ENCODE measurements at places on chromosomes 3 and 15.

DNA sequence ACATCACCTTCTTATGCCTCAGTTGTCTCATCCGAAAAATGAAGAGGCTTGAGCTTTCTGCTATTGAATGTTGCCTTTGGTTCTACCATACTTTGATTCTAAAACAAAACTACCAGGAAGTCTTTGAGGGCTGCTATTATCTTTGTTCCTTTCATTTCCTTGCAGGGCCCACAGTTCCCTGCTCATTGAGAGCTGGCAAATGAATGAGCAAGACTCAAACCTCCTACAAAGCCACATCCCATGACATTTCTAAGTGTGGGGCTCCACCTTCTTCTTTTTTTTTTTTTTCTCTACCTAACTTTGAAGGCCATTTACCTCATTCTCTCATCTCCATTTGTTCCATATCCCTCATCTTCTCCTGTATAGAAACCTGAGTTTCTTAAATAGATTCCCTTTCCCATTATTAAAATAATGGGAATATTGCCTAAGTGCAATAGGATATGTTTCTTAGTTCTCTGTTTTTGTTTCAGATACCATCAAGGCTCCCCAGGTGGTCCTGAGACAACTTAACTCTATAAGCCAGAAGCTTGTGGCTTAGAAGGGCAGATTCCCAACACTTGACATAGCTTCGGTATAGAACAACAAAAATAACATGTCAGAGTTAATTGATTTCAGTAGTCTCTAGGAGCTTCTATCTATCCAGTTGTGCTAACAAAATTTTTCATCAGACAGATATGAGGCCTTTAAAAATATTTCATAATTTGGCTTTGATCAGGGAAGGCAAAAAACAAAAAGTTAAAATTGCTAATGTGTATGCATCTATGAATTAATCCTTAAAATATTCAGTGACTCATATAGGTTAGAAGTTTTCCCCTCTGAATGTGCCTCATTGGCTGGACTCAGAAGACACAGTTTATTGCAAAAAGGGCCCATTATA is 951.6 kb downstream of the TUSC7 start:
- no peak for DNase-seq

DNA sequence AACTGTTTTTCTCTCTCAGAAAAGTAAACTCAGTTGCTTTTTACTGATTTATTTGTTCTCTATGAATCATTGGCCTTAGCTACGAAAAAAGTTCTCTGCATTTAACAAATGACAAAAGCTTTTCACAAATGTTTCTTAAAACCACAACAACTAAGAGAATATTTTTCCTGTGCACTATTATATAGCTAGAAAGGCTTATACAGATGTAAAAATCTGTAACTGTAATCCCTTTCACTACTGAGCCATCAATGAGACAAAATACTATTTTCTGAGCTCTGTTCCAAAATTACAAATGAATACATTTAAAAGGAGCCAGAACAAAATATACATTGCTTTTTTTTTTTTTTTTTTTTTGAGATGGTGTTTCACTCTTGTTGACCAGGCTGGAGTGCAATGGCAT is 45.6 kb upstream of the PYGO1 start:
- DNase-seq = no peak

DNA sequence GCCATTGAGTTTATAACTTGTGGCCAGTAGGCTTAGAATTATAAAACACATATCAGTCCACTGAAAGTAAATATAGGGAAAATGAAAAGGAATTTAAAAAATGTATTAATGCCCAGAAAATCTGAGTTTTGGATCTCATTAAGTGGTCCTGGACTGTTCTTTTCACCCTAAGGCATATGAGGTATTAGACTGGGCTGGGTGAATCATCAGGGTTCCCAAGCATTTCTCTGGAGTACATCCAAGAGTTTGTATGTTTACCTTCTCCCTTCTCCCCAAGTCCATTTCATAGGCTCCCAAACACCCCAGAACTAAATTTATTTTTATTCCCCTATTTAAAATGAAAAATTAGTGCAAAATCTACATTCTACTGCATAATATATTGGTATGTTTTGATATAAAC is 31.9 kb upstream of the SPTSSB start:
- DNase-seq = no peak

DNA sequence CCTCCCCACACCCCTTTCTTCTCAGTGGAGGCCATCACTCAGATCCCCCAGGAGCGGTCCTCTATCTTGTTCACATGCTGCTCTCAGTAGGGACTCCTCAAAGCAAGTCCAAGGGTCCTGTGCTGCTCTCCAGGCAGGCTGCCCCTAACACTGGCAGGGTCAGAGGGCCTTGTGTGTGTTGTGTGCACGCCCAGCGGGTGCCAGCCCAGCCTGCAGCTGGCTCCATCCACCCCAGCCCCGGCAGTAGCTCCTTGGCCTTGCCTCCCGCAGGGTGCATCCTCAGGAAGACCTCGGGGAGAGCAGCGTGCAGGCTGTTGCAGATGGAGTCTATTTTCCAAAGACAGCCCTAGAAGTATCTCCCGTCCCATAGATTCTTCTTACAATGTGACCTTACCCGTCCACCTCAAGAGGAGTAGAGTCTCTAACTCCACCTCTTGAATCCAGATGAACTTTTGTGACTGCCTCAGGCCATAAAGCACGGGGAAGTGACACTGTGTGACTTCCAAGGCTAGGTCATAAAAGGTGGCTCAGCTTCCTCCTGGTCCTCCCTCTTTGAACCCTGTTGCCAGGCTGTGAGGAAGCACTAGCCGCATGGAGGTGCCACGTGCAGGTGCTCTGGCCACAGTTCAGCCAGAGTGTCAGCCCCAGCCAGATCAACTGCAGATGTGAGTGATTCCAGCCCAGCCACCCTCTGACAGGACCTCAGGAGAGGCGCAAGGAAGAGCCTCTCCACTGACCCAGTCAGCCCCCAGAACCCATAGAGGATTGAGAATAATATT is 531.6 kb downstream of the SHQ1 start:
- no peak for DNase-seq

- no peak for DNase-seq
Observed at GRCh38 chr3:72632129-72632528, 216.1 kb downstream of the SHQ1 start.

GRCh38 chr3:51944451-51945021 is 2.4 kb downstream of the PARP3 start:
- no peak for DNase-seq

GRCh38 chr3:107589454-107589853 is 66.7 kb downstream of the BBX start:
- DNase-seq = no peak

DNA sequence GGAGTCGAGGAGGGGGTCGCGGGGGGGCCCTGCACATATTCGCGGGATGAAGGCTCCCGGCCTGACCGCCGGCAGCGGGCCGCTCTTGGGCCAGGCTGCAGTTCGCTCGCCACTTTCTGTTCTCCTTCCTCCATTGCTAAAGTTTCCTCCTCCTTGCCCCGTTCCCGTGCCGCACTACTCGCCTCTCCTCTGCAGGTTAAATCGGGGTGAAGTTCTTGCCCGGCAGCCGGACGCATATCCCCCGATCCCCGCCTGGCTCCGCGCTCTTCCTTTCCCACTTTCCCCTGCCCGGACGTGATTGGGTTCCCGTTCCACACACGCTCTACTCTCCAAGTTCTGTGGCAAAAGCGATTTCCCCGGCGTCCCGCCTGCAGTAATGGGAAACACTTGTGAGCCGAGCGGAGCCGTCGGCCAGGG is 556 bp downstream of the CRYBG3 start:
- no peak for DNase-seq

GRCh38 chr15:56929933-56930332 is 11.5 kb downstream of the TCF12 start:
- DNase-seq = no peak

DNA sequence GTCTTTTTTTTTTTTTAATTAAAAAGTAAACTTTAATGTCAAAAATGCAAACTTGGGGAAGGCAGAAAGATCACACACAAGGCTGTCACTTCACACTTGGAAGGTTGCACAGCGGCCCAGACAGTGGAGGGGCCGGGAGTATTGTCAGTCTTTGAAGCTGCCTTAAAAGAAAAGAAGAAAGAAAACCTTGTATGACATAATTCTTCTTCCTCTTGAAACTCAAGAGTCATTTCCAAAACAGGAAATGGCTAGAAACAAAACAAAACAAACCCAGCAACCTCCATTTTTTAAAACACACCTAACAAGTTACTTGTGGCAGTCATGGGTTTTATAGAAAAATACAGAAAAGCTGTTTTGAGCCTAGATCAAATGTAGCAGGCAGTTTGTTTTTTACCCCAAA is 68.1 kb upstream of the MAGI1 start:
- no peak for DNase-seq

DNA sequence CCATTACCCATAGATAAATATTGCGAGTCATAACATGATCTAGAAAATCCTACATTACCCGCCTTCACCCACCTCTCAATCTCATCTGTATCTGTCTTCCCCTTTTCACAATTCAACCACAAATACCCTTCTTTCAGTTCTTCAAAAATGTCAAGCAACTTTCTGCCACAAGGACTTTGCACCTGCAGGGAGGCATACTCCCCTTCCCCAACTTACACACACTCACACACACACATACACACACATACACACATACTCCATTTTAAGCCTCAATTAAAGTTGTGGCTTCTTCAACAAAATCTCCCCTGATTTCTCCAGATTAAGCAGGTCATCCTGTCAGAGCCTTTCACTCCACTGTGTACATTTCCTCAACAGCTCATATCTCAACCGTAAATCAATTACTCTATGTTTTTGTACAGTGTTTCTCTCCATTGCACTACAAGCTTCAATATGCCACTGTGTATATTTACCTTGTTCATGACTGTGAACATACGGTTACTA is 33.1 kb upstream of the CCDC50 start:
- no peak for DNase-seq

GRCh38 chr3:112379020-112379690 is 46.2 kb downstream of the CD200 start:
- DNase-seq = no peak

GRCh38 chr15:63043335-63044076 is 959 bp downstream of the TPM1 start:
- DNase-seq = no peak

DNA sequence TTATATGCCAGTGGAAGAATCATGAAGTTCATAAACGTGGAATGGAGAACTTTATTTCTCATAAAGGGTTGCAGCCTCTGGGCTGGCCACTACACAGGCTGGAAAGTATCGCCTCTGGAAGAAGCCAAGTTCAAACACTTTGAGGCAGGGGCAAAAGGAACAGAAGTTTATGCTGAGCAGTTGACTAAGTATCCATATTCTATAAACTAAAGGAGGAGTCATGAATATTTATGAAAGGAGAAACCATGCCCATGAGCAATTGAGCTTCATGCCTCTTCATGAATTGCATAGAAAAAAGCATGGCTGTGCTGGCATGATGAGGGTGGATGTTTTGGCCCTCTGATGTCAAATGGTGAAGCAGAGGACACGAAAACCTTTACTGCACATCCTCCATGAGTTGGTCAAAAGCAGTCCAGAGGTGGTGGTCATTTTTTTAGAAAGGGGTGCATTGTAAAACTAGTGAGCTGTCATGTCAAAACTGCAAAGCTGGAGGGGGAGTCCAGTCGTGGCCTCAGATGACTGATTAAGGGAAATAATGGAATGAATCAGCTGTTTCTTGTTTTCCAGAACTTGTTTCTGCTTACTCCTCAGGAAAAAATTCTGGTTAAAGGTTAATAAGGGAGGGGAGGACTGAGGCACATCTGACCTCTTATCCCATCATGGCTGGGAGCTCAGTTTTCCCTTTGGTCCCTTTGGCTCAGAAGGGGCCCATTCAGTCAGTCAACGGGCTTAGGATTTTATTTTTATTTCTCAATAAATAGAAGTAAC is 276.7 kb downstream of the CHL1 start:
- DNase-seq = no peak

DNA sequence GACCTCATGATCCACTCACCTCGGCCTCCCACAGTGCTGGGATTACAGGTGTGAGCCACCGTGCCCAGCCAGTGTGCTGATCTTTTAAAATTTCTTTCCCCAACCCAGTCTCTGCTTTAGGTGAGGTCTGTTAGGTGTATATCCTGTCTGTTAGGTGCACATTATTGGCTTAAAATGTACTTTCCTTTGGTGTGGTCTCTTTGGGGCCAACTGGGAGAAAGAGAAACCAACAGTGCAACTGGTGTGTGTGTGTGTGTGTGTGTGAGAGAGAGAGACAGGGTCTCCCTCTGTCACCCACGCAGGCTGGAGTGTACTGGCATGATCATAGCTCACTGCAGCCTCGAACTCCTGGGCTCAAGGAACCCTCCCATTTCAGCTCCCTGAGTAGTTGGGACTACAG is 50.3 kb upstream of the GNB5 start:
- no peak for DNase-seq

DNA sequence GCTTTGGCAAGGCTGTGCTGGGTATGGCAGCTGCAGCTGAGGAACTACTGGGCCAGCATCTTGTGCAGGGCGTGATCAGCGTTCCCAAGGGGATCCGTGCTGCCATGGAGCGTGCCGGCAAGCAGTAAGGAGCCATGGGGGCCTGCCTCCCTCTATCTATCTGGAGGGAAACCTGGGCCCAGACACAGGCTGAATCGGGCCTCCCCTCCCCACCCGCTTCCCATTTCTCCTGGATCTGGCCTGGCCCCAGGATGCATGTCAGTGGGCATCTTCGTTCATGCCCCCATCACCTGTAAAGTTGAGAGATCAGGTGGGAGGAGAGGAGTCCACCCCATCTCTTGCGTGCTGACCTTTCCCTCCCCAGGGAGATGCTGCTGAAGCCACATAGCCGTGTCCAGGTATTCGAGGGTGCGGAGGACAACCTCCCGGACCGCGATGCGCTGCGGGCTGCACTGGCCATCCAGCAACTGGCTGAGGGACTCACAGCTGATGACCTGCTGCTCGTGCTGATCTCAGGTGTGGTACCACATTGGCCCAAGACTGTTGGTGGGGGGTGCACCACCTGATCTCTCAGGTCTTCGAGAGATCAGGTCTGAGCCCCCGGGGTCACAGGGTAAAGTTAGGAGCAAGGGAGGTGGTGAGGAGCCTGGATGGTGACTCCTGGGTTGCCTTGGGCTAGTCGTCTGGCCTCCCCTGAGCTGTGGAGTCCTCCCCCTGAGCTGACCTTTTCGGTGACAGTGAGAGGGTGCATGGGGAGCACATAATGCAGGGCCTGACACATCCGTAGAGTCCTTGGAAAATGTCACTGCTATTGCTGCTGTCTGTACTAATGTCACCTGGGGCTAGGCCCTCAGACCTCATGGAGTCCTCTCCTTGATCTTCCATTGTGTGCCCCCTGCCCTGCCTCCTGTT is 3.2 kb downstream of the GLYCTK start:
- DNase-seq = no peak

- DNase-seq = no peak
Observed at GRCh38 chr3:55873523-55874254, 386.6 kb upstream of the WNT5A start.

GRCh38 chr15:92845126-92845508 is 55.0 kb upstream of the CHD2 start:
- no peak for DNase-seq
